Stimulated activated CD4-positive, alpha-beta T cell treated with anti-CD3 and anti-CD28 coated beads, Interleukin-1b, Interleukin-23, amount 100 ng/mL, for 1 hour (primary cell): ENCODE measurements at places on chromosomes 2 and 18.

GRCh38 chr2:231373786-231374349 is 21.6 kb upstream of the B3GNT7 start:
- DNase-seq, result no peak

DNA sequence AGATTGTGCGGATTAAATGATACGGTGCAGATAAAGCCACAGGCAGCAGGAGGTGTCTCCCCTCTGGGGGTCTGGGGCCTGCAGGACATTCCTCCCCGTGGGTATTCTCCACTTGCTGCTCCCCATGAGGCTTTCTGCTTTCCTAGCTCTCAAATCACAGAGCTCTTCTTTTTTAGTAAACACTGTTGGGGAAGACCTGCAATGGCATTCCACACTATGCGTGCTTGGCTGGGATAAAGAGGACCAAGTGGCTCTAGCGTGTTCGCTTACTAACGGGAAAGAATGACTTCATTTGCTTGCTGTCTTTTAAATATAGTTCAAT is 146.5 kb downstream of the DDX1 start:
- DNase-seq, result no peak

- DNase-seq, result no peak
Measured at GRCh38 chr18:23228102-23229061, 93.1 kb downstream of the CABLES1 start.

GRCh38 chr2:158179660-158180059 is 78.0 kb downstream of the UPP2 start:
- DNase-seq, result no peak

GRCh38 chr18:29560270-29560669 is 1383.3 kb upstream of the CDH2 start:
- DNase-seq, result no peak

DNA sequence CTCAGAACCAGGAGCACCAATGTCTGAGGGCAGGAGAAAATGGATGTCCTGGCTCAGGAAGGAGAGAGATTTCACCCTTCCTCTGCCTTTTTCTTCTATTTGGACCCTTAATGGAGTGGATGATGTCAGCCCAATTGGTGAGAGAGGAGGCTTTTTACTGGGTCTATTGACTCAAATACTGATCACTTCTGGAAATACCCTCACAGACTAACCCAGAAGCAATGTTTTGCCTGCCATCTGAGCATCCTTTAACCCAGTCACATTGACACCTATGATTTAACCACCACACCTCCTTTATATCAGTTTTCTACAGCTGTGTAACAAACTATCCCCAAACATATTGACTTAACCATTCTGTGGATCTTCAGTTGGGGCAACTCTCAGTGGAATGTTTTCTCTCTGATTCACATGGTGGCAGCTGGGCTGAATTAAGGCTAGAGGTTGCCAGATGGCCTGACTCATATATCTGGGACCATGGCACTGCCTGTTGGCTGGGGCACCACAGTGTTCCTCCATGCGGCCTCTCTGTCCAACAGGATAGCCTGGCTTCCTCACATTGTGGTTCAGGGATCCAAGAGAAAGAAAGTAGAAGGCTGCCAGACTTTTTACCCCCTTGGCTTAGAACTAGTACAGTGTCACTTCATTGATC is 18.2 kb upstream of the MBOAT2 start:
- DNase-seq, result no peak

DNA sequence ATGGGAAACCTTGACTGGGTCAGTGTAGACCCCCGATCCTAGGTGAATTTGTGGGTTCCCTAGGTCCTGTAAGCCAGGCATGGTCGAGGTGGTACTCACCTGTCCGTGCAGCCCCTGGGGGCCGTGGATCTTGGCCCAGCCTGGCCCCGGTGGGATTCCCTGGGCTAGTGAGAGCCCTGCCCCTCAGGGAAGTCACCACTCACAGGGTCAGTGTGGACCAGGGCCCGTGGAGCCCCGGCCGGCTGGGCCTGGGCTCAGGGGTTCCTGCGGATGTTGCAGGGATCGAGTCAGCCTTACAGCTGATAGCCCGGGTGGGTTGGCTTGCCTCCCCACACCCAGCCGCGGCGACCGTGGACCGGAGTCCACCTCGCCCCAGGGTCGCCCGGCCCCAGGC is 528 bp downstream of the ATG9A start:
- no peak for DNase-seq

DNA sequence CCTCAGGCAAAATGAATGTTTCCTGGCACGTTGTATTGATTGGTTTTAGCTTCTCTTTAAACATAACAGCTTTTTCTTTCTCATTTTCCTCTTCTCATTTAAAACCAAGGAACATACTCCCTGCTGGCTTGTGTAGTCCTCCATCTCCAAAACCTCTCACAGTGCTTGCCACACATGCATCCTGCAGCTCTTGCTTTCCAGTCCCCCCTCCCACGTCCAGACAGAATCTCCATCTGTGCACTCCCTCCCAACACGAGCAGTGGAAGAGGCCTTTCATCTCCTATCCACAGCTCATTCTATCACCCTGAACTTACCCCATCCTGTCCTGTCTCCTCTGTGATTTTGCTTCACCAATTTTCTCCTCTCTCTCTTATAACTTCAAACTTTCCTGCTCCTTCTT is 99.6 kb upstream of the THSD7B start:
- no peak for DNase-seq

- no peak for DNase-seq
Measured at GRCh38 chr18:22829781-22830180, 103.3 kb upstream of the RBBP8 start.

DNA sequence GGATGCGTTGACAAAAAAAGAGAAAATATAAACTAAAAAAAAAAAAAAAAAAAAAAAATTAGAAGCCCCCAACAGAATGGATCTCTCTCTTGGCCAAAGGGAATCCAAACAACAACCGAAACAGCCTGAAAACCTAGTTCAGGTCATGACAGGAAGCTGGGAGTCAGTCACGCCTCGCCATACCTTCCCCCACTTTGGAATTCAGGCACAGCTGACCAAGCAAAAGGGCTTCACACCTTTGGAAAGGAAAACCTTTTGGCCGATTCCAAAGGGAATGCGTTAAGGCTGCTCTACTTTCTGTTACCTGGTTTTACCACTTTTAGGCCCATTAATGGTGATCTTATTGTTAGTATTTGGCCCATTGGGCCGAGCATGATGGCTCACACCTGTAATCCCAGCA is 17.9 kb upstream of the RMC1 start:
- no peak for DNase-seq

- DNase-seq, result no peak
Measured at GRCh38 chr2:25284756-25285155, 57.0 kb downstream of the DNMT3A start.

DNA sequence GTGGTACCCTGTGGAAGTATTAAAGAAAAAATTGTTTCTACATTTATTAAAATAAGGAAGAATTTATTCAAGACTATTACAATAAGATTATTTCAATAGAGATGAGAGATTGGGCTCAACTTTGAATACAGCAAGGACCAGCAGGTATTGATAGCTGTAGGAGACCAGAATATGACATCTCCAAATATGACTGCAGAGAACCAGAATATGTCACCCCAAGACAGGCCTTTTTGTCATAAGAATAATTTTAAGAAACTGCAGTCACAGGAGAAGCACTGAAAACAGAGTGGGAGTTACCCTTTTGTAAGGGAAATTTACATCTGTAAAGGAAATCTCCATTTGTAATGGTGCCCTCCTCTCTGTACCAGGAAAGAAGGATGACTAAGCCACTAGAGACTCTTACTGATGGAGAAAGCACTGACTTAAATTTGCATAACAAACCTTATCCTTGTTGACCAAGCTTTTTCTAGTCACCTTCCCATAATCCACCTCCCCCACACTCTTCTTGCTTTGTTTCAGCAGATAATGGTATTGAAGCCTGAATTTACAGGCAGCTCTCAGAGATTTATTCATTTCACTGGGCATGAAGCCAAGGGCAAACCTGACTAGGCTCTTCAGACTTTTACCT is 145.1 kb upstream of the RMP24 start:
- no peak for DNase-seq

DNA sequence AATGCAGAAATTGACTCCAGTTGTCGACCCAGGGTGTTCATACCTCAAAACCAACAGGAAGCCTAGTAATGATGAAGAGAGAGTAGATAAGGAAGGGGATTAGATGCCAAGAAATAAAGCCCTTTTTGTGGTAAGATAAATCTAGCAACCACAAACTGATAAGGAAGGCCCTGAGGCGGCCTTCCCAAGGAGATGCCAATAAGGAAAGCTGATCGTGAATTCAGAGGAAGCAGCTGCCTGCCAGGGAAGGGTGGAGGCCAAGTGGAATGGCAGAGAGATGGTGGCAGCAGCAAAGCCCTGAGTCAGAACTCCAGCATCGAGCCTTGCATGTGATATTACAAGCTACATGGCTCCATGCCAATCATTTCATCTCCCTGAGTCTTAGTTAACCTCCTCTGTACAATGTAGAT is 126.3 kb downstream of the IRS1 start:
- no peak for DNase-seq

DNA sequence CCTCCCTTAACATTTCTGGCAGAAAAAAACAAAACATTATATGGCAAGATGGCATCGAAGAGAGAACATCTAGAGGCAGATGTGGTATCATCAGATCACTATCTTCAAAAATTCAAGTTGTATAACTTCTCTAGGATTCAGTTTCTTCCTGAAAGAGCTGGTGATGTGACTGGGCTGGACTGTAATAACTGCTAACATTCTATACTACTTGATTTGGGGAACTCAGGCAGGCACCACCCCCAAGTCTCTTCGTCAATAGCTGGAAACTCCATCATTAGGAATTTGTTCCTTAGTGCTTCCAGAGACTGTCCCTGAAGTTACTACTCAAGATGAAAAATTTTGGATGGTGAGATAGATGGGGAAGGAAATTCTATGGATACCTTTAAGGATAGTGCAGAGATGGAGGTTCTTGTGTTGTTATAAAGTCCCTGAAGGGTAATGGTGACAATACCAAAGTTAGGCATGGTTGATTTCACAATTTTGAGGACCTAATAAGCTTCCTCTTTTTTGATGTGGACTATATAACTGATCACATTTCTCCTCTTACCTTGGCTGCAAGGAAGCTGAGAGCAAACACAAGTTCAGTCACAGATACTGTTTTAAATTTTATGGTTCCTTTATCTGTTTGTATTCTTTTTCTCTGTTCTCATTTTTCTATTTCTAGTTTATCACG is 59.1 kb upstream of the PGAP1 start:
- DNase-seq, result no peak

GRCh38 chr2:20513946-20514345 is 67.1 kb downstream of the RHOB start:
- no peak for DNase-seq
